ENCODE measurements at places on chromosomes 1 and 21. TPM values are rescaled to one million over a fixed set of nuclear protein-coding genes. Genes with fewer than 3 reads are reported as not detected.

GRCh38 chr1:232179896-232180778 lies 449.8 kb downstream of the SIPA1L2 start:
- H3K27ac ChIP-seq: no peak overlapping the region
- no peaks in the 10 kb centered on the region for H3K36me3 ChIP-seq
- no peak for DNase-seq

DNA sequence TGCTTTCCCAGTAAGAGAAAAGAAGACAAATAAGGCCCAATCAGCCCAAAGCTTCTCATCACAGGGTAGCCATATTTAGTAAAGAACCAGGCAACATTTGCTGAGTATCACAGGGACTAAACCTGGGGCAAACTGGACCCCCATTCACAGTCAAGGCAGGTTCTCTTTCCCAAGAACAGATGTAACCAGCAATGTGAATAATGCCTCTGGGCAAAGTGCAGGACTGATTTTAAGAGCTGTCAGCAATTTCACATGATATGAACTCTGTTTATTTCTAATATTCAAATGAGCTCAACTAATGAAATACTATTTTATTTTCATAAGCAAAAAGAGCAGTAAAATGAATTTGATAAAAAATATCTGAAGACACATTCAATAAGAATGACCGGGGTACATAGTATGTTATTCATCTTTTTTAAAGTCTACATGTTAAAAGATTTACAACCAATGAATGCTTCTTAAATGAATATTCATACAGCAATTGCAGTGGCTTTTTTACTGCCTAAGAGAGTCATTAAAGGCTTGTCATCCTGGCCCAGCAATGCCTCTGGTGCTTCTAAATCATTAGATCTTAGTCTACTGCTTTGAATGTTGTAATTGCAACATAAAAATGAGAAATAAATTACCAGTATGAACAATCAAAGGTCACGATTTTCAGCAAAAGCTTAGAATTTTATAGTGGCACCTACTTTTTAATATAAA lies 308.8 kb downstream of the SMYD3 start:
- H3K36me3 ChIP-seq: no peaks in the 10 kb centered on the region
- H3K4me1 ChIP-seq: no peaks in the 10 kb centered on the region
- H3K27ac ChIP-seq: no peak overlapping the region

DNA sequence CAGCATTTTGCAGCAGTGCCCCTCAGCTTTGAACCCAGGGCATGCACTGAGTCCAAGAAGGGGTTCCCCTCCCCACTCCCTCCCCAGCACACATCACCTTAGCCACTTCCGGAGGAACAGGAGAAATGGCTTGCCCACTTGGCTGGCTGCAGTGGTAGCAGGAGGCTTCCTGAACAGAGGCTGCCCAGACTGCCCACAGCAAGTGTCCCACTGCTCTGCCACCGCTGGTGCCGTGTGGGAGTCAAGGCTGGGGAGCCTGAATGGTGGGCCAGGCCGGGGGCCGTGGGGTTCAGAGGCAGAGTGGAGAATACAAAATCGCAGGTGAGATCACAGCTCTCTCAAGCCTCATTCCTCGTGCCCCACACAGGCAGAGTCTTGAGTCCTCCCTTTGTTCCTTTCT lies 34.5 kb downstream of the CD247 start:
- no peak for DNase-seq
- no peaks in the 10 kb centered on the region for H3K27me3 ChIP-seq
- H3K4me1 ChIP-seq: no peaks in the 10 kb centered on the region
- H3K36me3 ChIP-seq: no peaks in the 10 kb centered on the region
- H3K27ac ChIP-seq: no peak overlapping the region

DNA sequence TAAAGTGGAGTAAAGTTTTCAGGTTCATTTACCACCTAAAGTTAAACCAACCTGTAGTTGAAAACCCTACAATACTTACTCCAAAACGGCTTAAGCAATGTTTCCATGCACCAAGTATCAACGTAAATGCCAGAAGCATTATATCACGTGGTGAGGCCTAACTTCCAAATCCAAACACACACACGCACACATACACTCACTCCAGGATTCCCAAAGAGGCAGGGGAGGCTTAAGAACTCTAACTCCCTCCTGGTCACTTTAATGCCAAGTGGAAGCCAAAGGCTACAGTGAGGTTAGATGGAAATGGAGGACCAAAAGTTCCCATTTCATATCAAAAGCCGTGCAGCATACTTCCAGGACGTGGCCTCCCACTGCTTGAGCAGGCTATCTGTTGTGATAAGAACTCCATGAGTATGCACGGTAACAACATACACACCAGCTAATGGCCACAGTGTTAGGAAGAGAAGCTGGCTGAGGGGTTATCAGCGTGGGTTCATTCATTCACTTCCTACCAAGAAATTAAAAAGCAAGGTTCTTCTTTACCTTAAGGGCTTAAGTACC lies 224.1 kb downstream of the SLC45A1 start:
- H3K4me1 ChIP-seq: peaks cover 35% of the 10 kb centered on the region
- H3K4me3 ChIP-seq: no peak overlapping the region
- no peaks in the 10 kb centered on the region for H3K27me3 ChIP-seq
- H3K27ac ChIP-seq: no peak overlapping the region
- peak; percentile 30 for DNase-seq
- H3K36me3 ChIP-seq: no peaks in the 10 kb centered on the region

GRCh38 chr1:93681101-93681988 lies at the start of gene BCAR3:
TSS of gene BCAR3 (minus strand) at chr1:93681837. CDS start at chr1:93674930, 6,907 bp downstream.
- peaks cover 38% of the 10 kb centered on the region for H3K4me1 ChIP-seq
- DNase-seq: peak; percentile 71
- peak within 1 kb of the TSS; percentile 55 for H3K4me3 ChIP-seq
- peak within 1 kb of the TSS; percentile 84 for H3K27ac ChIP-seq

DNA sequence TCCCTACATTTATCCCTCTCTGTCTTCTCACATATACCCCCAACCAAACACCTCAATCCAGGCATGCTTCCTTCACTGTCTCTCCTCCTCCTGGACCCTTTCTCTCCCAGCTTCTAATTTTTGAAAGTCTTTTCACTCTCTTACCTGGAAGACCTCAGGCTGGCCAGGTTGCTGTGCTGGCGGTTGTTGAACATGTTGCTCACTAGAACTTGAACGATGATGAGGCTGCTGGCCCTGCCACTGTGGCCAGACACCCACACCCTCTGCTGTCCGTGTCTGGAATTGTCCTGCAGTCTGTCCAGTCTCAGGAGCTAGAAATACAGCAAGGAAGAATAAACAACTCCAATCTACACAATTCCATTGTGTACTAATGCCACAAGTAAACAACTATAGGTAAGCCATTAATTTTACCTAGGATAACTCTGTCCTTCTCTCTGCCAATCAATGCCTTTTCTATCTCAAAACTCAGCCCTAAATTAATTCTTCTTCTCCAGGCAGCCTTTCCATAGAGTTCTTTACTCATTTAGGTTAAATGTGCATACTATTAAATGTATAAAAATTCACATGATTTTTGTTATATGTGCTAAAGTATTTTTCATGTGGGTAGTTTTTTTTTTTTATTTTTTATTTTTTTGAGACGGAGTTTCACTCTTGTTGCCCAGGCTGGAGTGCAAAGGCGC lies 5.1 kb upstream of the CTSK start:
- H3K36me3 ChIP-seq: peaks cover 16% of the 10 kb centered on the region
- DNase-seq: peak; percentile 83
- H3K4me1 ChIP-seq: peaks cover 2% of the 10 kb centered on the region
- H3K27ac ChIP-seq: no peak overlapping the region
- H3K4me3 ChIP-seq: no peak overlapping the region

- no peak overlapping the region for H3K4me3 ChIP-seq
- peaks cover 23% of the 10 kb centered on the region for H3K4me1 ChIP-seq
- no peaks in the 10 kb centered on the region for H3K36me3 ChIP-seq
Measured at GRCh38 chr1:56453417-56454078, 125.8 kb downstream of the PLPP3 start.

The LINGO4 gene
- not detected for total RNA-seq

The NBPF1 gene
- total RNA-seq: 33.5 TPM

Measured in endothelial cell of umbilical vein (primary cell).